ENCODE measurements at places on chromosomes 4 and X.

DNA sequence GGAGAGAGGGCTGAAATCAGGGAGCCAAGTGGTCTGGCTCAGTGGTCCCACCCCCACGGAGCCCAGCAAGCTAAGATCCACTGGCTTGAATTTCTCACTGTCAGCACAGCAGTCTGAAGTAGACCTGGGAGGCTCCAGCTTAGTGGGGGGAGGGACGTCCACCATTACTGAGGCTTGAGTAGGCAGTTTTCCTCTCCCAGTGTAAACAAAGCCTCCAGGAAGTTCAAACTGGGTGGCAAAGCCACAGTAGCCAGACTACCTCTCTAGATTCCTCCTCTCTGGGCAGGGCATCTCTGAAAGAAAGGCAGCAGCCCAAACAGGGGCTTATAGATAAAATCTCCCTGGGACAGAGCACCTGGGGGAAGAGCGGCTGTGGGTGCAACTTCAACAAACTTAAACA is 88.1 kb downstream of the NPFFR2 start:
- no peak for DNase-seq

- no peak for DNase-seq
Observed at GRCh38 chrX:65551086-65551485, 16.5 kb upstream of the LAS1L start.

DNA sequence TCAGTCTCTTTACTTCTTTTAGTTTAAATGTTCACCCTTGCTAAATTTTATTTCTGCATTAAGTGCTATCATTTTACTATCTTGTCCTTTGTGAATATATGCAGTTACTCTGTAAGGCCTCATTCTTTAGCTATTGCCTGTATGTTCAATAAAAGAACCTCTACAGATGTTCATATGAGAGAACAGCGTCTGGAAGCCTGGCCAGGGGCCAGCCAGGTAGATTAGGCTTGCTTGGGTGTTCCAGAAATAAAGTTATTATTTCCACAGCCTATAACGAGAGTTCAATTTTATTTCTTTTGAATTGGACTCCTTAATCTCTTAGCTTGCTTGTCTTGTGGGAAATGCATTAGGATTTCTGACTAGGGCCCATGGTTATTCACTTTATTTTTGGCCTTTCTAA is 214.5 kb downstream of the TLL1 start:
- no peak for DNase-seq

- peak; percentile 67 for DNase-seq
Observed at GRCh38 chrX:24426340-24426913, 38.7 kb upstream of the PDK3 start.

- peak; percentile 14 for DNase-seq
Observed at GRCh38 chrX:44747969-44748368, 95.9 kb upstream of the DUSP21 start.

DNA sequence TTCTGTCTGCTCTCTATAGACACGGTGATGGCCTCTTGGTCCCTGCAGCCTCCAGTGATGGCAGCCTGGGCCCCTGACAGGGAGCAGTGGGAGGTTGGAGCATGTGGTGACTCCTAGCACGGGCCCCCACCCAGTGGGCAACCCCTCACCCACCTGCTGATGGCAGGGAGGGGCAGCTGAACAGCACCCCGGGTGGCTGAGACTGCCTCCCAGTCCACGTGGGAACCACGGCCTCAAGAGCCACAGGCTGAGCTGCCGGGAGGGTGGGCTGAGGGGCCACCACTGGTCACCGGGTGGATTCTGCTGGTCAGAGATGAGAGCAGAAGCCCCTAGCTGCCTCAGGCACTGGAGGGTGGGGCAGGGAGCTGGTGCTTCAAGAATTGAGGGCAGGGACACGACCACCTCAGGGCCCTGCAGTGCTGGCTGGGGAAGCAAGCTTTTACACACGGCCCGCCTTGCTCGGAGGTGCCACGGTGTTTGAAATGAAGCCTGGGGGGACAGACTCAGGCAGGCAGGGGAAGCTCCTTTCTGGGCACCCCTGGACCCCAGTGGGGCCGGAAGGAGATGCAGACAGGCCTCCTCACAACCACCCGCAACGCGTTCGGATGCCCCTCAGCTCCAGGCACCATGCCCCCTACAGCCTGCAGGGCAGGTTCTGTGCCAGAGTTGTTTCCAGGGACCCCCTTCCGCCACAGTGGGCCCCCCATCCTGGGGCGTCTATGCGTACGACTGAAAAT is 6.3 kb upstream of the HAUS3 start:
- DNase-seq = no peak

DNA sequence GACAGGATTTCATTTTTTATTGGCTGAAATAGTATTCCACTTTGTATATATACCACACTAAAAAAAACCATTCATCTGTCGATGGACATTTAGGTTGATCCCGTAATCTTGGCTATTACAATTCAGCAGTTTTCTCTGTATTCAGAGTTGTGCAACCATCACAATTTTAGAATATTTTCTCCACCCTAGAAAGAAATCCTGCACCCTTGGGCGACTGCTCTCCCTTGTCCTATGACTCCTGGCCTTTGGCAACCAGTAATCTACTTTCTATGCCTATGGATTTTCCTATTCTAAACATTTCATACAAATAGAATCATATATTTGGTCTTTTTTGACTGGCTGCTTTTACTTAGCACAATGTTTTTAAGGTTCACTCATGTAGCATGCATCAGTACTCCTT is 84.7 kb downstream of the NCAPG start:
- DNase-seq = no peak

- DNase-seq = no peak
Observed at GRCh38 chrX:119497185-119497584, 28.9 kb downstream of the SLC25A5 start.

DNA sequence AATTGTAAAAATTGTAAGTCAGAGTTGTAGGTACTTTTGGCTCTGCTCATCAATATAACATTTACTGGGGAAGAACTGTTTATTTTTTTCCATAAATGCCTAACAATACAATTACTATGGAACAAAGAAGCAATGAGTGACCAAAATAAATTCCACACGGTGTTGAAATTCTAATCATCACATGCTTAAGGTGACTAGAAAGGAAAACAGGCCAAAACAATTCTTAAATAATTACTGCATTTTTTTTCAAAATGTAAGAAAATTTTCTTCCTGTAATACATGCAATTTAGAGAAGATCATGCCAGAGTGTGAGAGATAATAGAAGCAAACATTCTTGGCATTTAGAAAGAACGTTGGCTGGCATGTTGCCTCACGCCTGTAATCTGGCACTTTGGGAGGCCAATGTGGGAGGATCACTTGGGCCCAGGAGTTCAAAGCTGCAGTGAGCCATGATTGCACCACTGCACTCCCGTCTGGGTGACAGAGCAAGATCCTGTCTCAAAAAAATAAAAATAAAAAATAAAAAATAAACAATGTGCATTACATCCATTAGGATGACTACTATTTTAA is 22.5 kb downstream of the C4orf46 start:
- DNase-seq = no peak

GRCh38 chrX:20383477-20383876 is 116.8 kb upstream of the RPS6KA3 start:
- no peak for DNase-seq

- DNase-seq = no peak
Observed at GRCh38 chr4:119765951-119766350, 137.3 kb upstream of the PDE5A start.

DNA sequence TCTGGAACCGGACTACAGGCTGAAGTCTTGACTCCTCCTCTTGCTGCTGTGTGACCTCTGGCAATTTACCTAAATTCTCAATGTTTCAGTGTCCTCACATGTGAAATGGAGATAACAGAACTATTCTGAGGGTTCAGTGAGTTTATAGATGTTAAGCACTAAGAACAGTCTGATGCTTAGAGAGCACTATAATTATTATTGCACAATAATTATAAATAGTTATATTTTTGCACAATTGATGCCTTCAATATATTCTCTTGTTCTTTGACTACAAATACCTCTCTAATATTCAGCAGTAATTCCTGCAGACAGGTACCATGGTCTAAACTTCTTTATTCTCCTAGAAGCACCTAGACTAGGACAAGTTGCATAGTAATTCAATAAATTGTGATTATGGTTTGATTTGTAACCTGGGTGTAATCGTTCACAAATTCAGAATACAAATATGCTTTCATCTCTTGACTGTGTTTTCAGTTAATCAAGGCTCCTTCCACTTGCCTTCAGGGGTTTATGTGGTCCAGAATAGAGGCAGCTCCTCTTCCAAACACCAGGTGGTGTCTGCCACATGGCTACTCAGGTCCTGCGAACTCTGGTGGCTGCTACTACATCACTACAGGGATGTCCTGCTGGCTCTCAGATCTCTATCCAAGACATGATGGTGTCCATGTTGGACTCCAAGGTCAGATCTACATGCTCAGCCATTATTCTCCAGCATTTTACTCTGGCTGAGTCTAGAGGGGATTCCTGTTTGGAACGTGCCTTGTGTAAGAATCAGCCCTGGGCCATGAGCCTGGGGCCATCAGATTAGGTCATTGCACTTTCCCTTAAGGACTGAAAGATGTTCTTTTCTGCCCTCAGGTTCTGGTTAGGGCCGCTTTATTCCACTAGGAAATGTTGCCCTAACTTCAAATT is 103.4 kb downstream of the QRFPR start:
- DNase-seq = peak; percentile 13

- DNase-seq = no peak
Observed at GRCh38 chr4:113694008-113694407, 67.5 kb downstream of the CAMK2D start.

DNA sequence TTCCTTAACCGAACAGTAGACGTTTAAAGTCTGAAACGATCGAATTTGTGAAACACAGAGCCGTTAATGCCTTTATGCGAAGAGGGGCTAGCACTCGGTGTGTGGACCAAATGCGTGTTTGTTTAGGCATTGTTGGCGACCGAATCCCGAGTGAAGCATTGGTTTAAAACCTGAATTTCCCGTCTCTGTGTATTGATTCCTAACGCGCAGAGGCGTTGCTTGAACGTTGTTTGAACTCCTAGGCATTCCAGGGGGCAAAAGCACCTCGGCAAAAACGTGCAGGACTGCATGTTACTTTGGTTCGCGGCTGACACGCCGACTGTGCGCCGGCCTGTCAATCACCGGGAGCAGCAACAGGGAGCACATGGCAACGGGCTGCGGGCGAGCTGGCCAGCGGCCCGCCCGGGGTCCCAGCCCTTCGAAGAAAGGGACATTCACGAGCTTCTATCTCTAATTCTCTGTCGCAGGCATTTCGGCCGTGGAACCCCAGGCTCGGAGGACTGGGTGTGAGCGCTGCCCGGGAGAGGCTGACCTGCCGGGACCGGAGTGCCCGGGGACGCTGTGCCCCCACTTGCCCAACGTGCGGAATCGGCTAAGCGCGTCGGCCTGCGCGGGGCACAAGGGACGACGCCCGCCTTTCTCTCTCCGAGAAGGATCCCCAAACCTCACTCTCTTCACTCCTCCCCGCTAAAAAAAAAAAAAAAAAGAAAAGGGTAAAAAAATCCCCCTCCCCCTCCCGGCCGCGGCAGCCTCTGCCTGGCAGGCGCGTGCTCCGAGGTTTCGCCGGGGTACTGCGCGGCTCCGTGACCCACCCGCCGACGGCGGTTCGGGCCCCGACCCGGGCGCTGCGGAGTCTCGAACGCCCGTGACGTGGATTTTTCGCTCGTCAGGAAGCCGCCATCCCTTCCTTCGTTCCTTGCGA is 810 bp downstream of the SPRY1 start:
- no peak for DNase-seq

- DNase-seq = no peak
Observed at GRCh38 chr4:176708771-176709311, 83.9 kb downstream of the VEGFC start.

DNA sequence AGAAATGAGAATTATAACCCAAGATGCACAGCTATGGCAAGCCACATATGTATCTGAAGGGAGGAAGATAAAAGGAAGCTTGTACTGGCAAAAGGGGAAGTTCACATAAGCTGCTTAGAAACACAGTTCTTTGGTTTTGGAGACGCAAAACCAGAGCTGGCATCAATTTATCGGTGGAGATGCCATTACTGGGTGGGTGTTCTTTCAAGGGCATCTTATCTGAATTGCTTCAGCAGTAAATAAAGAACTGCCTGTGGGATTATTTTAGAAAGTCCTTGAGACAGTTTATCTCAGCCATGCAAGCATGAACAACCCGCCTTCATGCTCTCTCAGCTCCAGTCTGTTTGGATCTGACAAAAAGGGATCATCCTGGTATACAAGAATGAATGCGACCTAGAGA is 60.8 kb downstream of the DDX60 start:
- DNase-seq = no peak

DNA sequence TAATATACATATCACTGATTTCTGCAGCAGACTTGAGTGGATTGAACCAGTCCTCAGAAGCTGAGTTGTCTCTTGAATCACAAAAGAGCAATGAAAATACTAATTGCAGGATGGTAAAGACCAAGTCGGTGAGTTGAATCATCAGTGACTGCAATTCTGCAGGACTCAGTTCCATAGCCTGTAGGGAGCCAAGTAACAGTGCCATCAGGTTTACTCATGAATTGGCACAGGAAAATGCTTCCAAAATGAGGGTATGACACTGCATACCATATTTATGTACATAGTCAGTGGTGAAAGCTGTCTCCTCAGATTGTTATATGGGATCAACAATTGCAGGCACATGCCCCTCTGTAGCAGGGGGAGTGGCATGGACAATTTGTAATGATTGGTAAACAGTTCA is 192.8 kb downstream of the CCNG2 start:
- DNase-seq = peak; percentile 8

- DNase-seq = no peak
Observed at GRCh38 chr4:8648296-8648695, 55.7 kb downstream of the CPZ start.

GRCh38 chr4:29390921-29391320 is 1329.2 kb upstream of the PCDH7 start:
- no peak for DNase-seq

DNA sequence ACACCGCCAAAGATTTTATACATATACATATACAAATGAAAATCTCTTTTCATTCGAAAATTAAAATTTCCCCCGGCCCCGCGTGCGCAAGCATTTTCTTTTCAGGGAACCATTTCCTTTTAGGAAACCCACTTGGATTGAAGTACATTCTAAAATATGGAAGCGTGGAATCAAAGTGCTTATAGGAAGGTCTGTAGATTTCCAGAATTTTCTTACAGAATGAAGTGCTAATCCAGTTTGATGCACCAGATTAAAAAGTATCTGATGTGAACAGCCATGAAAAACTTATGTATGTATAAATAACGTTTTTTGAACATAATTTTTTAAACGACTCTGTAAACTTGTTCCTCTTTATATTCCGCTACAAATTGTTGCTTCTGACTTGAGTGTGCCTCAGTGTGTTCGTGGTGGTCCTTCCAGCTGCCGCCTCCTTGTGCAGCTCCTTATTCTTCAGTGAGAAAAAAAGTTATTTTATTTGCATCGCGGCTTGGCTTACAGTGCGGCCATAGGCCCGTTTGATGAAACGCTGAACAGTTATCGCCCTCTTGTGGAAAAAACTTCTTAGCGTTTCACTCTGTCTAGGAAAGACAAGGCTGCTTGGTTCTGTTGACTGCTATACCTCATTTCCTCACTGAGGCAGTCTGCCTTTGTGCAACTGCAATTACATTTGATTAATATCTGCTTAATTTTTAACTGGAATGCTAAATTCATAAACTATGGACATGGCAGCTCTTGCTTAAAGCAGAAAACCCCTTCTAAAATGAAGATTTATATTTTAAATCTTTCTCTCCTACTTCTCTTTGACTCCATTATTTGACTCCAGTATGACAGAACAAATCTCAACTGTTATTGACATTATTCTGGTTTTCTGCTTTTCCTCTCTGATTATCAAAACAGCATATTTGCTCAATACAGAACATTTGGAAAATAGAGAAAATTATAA is 4.7 kb upstream of the NKX6-1 start:
- DNase-seq = peak; percentile 75

Measured in RWPE1 (cell line).